ENCODE measurements at places on chromosomes 7 and 10. TPM values are rescaled to one million over a fixed set of nuclear protein-coding genes. Genes with fewer than 3 reads are reported as not detected.

Gene FKBP6
- not detected for polyA plus RNA-seq

Gene GIMAP1
- polyA plus RNA-seq = 2.0 TPM

Gene HELLS
- polyA plus RNA-seq = 23.6 TPM

Gene MARCHF5
- polyA plus RNA-seq = 73.8 TPM

Gene ASZ1
- not detected for polyA plus RNA-seq

All from left renal cortex interstitium (tissue), 4 donors.